ENCODE measurements at places on chromosomes 13 and 19. TPM values are rescaled to one million over a fixed set of nuclear protein-coding genes. Genes with fewer than 3 reads are reported as not detected.

DNA sequence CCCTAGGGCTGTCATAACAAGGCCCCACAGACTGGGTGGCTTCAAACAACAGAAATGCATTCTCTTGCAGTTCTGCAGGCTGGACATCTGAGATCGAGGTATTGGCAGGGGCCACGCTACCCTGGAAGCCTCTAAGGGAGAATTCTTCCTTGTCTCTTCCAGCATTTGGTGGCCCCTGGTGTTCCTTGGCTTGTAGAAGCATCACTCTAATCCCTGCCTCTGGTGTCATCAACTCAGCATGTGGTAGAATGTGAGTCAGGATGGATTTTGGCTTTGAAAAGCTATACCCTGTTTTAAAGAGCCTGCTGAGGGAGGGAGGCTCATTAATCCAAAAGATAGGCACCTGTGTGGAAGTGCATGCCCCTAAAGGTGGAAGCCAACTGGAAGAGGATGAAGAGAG, 7.9 kb upstream of the GGACT start:
- DNase-seq, result no peak

DNA sequence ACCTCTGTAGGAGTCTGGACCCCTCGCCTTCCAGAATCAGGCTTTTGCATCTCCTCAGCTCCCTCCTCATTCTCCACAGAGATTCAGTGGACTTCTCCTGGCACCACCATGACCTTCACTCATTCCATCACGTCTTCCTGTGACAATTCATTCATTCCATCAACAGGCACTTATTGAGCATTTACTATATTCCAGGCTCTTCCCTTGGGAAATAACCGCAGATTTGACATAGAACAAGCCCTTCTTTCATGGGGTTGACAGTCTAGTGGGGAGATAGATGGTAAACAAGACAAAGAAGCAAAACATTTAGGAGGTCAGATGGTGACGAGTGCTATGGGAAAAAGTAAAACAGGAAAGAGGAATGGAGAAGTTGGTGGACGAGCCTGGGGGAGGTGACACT, 2.6 kb upstream of the SULT2B1 start:
- no peak for DNase-seq

- DNase-seq, result no peak
Observed at GRCh38 chr13:73900591-73900990, 233.6 kb downstream of the KLF12 start.

GRCh38 chr13:55783841-55784240, 1356.9 kb upstream of the PRR20A start:
- DNase-seq, result no peak

DNA sequence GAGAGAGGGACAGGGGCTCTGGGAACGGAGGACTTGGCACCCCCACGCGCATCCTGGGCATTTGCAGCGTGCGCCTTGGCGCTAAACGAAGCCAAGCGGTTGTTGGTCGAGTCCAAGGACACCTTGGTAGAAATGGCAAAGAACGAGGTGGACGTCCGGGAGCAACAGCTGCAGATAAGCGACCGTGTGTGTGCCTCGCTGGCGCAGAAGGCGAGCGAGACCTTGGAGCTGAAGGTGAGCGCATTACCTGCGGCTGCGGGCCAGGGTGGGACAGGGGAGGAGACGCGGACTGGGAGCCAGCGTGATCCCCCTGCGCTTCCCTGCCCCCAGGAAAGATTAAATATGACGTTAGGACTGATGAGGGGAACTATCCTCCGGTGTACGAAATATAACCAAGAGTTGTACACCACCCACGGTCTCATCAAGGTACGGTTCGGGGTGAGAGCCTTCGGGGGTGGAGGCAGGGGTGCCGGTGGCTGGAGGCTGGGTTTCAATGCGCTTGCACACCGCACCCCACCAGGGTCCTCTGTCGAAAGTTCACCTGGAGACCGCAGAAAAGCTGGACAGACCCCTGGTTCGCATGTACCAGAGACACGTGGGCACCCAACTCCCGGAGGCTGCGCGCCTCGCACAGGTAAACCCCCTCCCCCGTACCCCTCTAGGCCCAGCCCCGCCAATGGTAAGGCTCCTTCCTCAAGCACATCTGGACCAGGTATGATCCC, 27.8 kb upstream of the CASP14 start:
- no peak for DNase-seq

DNA sequence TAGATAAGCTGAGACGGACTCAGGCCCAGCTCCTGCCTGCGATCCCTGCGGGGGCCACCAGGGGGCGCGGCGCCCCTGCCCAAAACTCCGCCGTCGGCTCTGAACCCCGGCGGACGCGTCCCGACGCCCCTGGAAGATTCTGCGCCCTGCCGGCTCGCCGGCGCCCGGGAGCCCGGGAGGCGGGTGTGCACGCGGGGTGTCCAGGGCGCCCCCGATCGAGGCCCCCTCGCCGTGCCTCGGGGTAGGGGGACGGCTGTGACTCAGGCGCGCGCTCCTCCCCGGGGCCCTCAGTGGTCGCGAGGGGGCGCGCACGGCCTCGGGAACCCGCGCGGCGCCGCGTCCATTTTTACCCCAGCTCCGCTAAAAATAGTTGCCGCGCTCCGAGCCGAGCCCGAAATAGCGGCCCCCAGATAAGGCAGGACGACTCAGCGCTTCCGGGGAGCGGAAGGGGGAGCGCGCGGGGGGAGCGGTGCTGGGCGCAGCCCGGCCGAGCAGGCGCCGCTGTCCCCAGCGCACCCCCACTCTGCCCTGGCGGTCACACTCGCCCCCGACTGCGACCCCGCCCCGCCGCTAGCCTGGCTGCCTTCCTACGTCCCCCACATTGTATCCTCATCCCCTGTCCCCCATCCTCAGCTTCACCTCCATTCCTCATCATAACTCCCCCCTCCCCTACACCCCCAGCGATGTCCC, 16.0 kb upstream of the ERCC1 start:
- DNase-seq, result peak; percentile 88

- DNase-seq, result no peak
Observed at GRCh38 chr13:33721724-33722123, 96.2 kb upstream of the RFC3 start.

- DNase-seq, result no peak
Observed at GRCh38 chr13:49635599-49636433, 7.5 kb downstream of the ARL11 start.

DNA sequence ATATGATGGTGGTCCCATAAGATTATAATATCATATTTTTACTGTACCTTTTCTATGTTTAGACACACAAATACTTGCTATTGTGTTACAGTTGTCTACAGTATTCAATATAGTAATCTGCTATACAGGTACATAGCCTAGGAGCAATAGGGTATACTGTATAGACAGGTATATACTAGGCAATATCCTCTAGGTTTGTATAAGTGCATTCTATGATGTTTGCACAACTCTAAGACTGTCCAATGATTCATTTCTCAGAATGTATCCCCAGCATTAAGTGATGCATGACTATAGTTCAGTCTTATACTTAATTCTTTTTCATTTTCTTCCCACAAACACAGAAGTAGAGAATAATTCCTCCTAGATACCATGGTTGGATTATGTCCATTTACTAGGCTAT, 383.3 kb downstream of the DACH1 start:
- no peak for DNase-seq

DNA sequence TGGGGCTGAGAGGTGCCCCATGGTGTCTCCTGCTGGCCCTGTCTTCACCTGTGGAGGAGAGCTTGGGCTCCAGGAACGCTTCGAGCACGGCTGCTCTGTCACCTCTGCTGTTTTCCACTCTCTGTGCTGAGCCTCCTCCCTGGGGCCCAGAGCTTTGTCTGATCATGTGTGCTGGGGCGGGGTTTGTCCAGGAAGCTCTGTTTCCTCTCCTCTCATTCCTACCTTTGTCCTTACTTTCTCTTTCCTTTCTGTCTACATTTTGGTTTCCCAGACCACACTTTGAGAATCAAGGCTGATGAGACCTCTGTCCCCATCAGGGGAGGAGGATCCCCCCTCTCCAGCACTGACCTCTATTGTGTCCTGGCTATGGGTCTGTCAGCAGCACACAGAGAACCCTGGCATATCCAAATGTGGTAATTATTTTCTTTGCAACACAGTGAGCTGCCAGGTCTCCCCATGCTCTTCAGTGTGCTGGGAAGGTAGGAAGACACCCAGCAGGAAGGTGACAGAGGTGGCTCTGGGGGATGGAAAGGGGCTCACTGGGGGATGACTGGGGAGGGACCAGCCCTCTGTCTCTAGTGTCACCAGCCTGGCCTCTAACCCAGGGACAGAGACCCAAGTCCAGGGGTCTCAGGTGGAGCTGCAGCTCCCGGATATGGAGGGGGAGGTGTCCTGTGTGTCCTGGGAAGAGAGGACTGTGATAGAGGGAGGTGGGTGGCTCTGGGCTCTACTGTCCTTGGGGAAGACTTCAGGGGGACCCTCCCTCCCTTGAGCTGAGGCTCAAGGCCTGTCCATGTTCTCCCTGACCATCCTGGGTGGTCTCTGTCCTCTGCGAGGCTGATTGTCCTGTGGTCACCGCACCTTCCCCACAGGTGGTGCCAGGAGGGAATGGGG, at the start of gene CEACAM1:
TSS of gene CEACAM1 (minus strand) at position 128 of the 894 bp plus-strand sequence. CDS start at position 21, 107 bp downstream.
- DNase-seq, result no peak

- DNase-seq, result peak; percentile 46
Observed at GRCh38 chr19:42285541-42285941, 16.4 kb upstream of the PRR19 start.

DNA sequence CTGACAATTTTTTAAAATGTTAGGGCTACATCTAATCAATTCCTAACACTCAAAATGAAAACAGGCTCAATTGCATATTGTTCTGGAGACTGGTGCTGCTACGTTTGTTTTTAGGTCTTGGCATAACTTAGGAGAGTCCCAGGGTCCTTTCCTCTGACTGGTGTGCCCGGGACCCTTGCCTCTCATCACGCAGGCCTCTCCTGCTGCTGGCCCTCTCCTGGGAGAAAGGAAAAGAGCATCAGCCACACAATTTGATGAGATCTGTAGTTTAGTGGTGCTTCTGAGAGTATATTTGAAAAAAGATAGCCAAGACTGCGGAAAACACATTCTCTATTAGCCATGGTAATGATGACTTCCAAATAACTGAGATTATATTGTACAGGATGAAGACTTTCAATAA, 380.0 kb downstream of the KLF12 start:
- DNase-seq, result no peak

- DNase-seq, result no peak
Observed at GRCh38 chr19:10812196-10812595, 23.8 kb downstream of the TMED1 start.

- peak; percentile 24 for DNase-seq
Observed at GRCh38 chr13:95745289-95745688, 68.3 kb downstream of the DNAJC3 start.

GRCh38 chr19:36009220-36009619, 607 bp upstream of the SYNE4 start:
- peak; percentile 84 for DNase-seq

- no peak for DNase-seq
Observed at GRCh38 chr19:4258181-4258580, 11.3 kb downstream of the YJU2 start.

DNA sequence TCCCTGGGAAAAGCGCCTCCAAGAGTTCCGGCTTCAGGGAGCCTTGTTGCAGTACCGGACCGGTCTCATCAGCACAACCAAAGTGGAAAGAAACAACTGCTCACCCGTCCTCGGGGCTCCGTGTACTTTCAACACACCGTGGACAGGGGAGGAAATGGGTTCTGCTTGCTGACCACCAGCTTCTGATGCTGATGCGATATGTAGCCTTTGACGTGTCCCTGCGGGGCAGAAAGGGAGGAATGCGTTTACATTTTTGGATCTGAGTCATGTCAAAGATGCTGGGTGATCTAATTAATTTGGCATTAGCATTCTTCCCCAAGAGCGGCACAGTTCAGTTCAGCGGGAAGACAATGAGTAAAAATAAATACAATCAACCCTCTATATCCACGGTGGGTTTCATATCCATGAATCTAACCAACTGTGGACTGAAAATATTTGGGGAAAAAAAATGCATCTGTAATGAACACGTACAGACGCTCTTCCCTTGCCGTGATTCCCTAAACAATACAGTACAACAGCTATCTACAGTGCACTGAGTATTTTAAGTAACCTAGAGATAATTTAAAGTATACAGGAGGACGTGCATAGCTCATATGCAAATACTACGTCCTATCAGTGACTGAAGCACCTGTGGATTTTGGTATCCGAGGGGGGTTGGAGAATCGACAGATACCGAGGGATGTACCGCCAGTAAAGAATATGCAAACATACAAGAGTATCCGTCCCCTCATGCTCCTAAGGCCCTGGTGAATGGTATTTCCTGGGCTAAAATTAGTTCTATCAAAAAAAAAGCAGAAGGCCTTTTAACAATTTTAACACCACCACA, 19.8 kb downstream of the PROZ start:
- no peak for DNase-seq

ATP1A3 gene
- total RNA-seq, result not detected

PRODH2 gene
- total RNA-seq, result not detected

KANK3 gene
- 1.9 TPM for total RNA-seq

DMPK gene
- 5.5 TPM for total RNA-seq

KCNC3 gene
- total RNA-seq, result 0.41 TPM

ZNF600 gene
- 2.7 TPM for total RNA-seq

CYP4F22 gene
- not detected for total RNA-seq

OXGR1 gene
- 0.88 TPM for total RNA-seq

SBK2 gene
- 6.2 TPM for total RNA-seq

HIPK4 gene
- total RNA-seq, result not detected

HAUS8 gene
- 16.3 TPM for total RNA-seq

GPR4 gene
- not detected for total RNA-seq

TTC9B gene
- not detected for total RNA-seq
